ENCODE measurements at places on chromosomes 6 and 20.

DNA sequence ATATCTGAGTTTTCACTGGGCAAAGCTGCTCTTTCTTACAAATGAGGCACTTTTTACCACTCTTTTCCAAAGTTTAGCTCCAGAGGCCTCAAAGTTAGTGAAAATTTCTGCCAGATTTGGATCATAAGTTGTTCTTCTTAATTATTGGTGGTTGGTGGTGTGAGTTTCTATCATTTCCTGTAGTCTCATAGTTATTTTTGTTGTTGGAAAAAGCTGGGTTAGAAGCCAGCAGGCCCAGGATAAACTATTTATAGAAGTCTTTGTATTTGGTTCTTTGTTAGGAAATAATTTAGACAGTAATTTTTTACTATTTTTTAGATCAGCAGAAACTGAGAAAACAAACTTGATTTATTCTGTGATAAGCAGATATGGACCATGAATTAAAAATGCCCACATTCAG, 10.6 kb downstream of the PFDN4 start:
- no peak for DNase-seq

- no peak for DNase-seq
These were observed 14.5 kb upstream of the RGS17 start for GRCh38 chr6:153145591-153145990.

DNA sequence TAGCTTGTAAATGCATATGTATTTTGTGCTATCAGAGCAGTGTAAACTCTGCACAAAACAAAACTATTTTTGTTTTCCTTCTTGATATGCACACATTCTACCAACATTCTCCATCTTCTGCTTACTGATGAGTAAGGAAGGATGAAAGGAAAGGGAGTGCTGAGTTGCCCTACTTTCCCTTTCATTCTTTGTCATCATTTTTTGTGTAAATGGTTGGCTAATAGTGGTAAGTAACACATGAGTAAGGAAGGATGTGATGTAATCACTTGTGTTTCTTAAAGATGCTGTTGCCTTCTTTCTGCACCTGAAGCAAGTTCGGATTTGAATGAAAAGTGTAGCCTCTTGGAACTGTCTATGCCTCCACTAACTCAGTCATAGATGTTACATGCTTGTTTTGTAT, 4.6 kb upstream of the REV3L start:
- peak; percentile 72 for DNase-seq

- no peak for DNase-seq
These were observed 65.9 kb downstream of the CBFA2T2 start for GRCh38 chr20:33555755-33556154.

- DNase-seq = no peak
These were observed 36.5 kb downstream of the AKAP12 start for GRCh38 chr6:151276112-151276740.

All from CD4-positive, alpha-beta T cell treated with Interleukin-2 at 100 ng/mL for 4 hours (primary cell).